ENCODE measurements at places on chromosomes 6 and 20. TPM values are rescaled to one million over a fixed set of nuclear protein-coding genes. Genes with fewer than 3 reads are reported as not detected.

The MAFB gene
- 11.1 TPM for total RNA-seq

The RPS10 gene
- 674 TPM for total RNA-seq

The MCUR1 gene
- 25.8 TPM for total RNA-seq

The RIN2 gene
- 9.3 TPM for total RNA-seq

The GNMT gene
- total RNA-seq = 0.74 TPM

The DLK2 gene
- total RNA-seq = 4.4 TPM

The GNAS-AS1 gene
- total RNA-seq = 0.49 TPM

The VGLL2 gene
- total RNA-seq = not detected

The TBXT gene
- total RNA-seq = not detected

The DUSP15 gene
- total RNA-seq = 4.4 TPM

The HLA-DOA gene
- total RNA-seq = 0.25 TPM

The HCRTR2 gene
- 13.3 TPM for total RNA-seq

The RPS18 gene
- 2,398 TPM for total RNA-seq

The NFYA gene
- total RNA-seq = 36.9 TPM

The C6orf163 gene
- 6.4 TPM for total RNA-seq

The SLC22A2 gene
- 0.74 TPM for total RNA-seq

The PHACTR1 gene
- total RNA-seq = 45.5 TPM

The ANGPT4 gene
- total RNA-seq = not detected

The SLC35D3 gene
- total RNA-seq = 0.25 TPM

The BPIFB4 gene
- total RNA-seq = not detected

The CYB5R4 gene
- 11.8 TPM for total RNA-seq

The CGA gene
- not detected for total RNA-seq

The MYLK4 gene
- 0.49 TPM for total RNA-seq

The HSPA12B gene
- total RNA-seq = 2.7 TPM

The MCM3 gene
- 11.8 TPM for total RNA-seq

The WRNIP1 gene
- total RNA-seq = 33.4 TPM

The MARCKS gene
- 269 TPM for total RNA-seq

The DSP gene
- total RNA-seq = 9.3 TPM

The SLC17A3 gene
- not detected for total RNA-seq

The SLC24A3 gene
- 21.4 TPM for total RNA-seq

The PRRT1 gene
- 0.74 TPM for total RNA-seq

The LRRC73 gene
- 5.7 TPM for total RNA-seq

The ZNF334 gene
- total RNA-seq = 17.5 TPM

The WFDC2 gene
- total RNA-seq = 3.7 TPM

The RNF217 gene
- 11.6 TPM for total RNA-seq

The PRPH2 gene
- 3.4 TPM for total RNA-seq

The GJA10 gene
- not detected for total RNA-seq

The NR2E1 gene
- total RNA-seq = 10.8 TPM

The AVP gene
- total RNA-seq = not detected

The BPIFB3 gene
- total RNA-seq = not detected

The RIPOR3 gene
- 0.98 TPM for total RNA-seq
